Frontal cortex (tissue), 4 donors: ENCODE measurements at places on chromosomes 1 and 21. TPM values are rescaled to one million over a fixed set of nuclear protein-coding genes. Genes with fewer than 3 reads are reported as not detected.

The ADCY10 gene
- 0.41 TPM for total RNA-seq

The MAP1LC3C gene
- 0.82 TPM for total RNA-seq

The PRR9 gene
- total RNA-seq, result not detected

The KPRP gene
- not detected for total RNA-seq

The LAX1 gene
- not detected for total RNA-seq

The SPATA45 gene
- 2.0 TPM for total RNA-seq

The CDCP2 gene
- not detected for total RNA-seq

The CCDC27 gene
- total RNA-seq, result not detected

The MRPL39 gene
- total RNA-seq, result 34.2 TPM

The TNFRSF9 gene
- not detected for total RNA-seq

The ZNF593OS gene
- total RNA-seq, result not detected

The ATP5PB gene
- total RNA-seq, result 254 TPM

The AIRE gene
- total RNA-seq, result 0.41 TPM

The CDA gene
- total RNA-seq, result not detected

The IL24 gene
- total RNA-seq, result under 0.01 TPM

The DNALI1 gene
- total RNA-seq, result 2.9 TPM

The OR2T35 gene
- under 0.01 TPM for total RNA-seq

The SLC44A3 gene
- total RNA-seq, result 1.2 TPM

The GBP5 gene
- under 0.01 TPM for total RNA-seq

The UBASH3A gene
- not detected for total RNA-seq

The S100A13 gene
- total RNA-seq, result 7.3 TPM

The DIRAS3 gene
- total RNA-seq, result 6.9 TPM

The TNFRSF18 gene
- total RNA-seq, result not detected

The LGR6 gene
- total RNA-seq, result 0.41 TPM

The ERICH3 gene
- 16.7 TPM for total RNA-seq

The KIF17 gene
- total RNA-seq, result 10.2 TPM

The SYT11 gene
- 163 TPM for total RNA-seq

The BRDT gene
- not detected for total RNA-seq

The PFKL gene
- total RNA-seq, result 111 TPM

The SPTA1 gene
- total RNA-seq, result 0.82 TPM

The AK5 gene
- 40.4 TPM for total RNA-seq

The ATP6V1G3 gene
- not detected for total RNA-seq

The CACHD1 gene
- total RNA-seq, result 17.5 TPM

The PODN gene
- 0.82 TPM for total RNA-seq

The CFHR2 gene
- not detected for total RNA-seq

The CLDN8 gene
- not detected for total RNA-seq

The ELF3 gene
- total RNA-seq, result under 0.01 TPM

The RPTN gene
- total RNA-seq, result not detected

The NTRK1 gene
- total RNA-seq, result 0.41 TPM

The DMBX1 gene
- not detected for total RNA-seq

The INTS7 gene
- total RNA-seq, result 39.9 TPM

The CNKSR1 gene
- 3.3 TPM for total RNA-seq

The TMEM63A gene
- total RNA-seq, result 0.82 TPM

The SPATA46 gene
- not detected for total RNA-seq

The UBE2J2 gene
- 37.9 TPM for total RNA-seq

The STIL gene
- 7.7 TPM for total RNA-seq

The HSD3B1 gene
- not detected for total RNA-seq

The CLCA4 gene
- not detected for total RNA-seq

The DNASE2B gene
- not detected for total RNA-seq

The LCE1A gene
- not detected for total RNA-seq

The TLCD4 gene
- 15.9 TPM for total RNA-seq
